ENCODE measurements at places on chromosomes 13 and 19.

DNA sequence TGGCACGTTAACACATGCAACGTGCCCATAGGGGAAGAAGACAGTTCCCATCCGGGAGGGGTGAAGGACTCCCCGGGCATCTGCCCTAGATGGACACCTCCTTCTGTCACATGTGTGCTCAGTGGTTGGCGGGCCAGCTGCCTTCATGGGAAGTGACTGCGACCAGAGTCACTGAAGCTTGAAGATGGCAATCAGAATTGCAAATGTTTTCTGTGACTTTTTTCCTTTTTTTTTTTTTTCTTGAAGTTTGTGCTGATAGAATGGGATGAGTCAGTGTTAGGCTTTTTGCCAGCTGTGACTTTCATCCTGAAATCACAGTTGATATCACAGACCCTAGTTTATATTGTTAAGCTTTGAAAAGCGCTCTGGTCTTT lies 109.2 kb upstream of the MCF2L start:
- no peak for DNase-seq

GRCh38 chr19:40358773-40359172 lies 10.3 kb downstream of the PLD3 start:
- DNase-seq: peak; percentile 62

DNA sequence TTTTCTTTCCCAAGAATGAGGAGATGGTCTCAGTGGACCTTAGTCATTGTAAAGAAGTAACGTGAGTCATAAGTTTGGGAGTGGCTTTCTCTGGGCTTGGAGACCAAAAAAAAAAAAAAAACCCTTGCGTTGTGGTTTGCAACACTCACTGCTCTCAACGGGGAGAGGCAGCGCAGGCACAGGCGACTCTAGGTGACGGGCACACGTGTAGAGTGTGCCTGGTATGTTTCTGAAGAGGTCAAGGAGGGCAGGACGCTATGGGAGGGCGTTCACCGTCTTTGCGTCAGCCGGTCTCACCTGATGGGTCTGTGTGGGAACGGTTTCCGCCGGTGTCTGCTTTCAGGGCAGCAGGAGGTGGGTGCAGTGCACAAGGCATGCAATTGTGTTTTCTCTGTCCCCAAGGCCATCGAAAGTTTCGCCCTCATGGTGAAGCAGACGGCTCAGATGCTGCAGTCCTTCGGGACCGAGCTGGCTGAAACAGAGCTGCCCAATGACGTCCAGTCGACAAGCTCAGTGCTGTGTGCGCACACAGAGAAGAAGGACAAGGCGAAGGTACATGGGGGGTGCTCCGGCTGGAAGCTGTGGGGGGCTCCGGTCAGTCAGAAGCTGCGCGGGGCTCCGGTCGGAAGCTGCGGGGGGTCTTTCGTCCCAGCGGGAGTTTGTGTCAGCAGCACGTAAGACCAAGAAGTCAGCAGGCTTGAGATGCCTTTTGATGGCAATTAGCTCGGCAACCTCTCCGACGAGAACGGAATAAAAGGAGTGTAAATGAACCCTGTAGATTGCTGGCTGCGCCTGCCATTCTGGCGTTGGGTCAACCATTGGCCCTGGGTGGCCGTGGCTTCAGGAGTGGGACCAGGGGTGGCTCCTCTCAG lies 40.8 kb upstream of the F7 start:
- no peak for DNase-seq

DNA sequence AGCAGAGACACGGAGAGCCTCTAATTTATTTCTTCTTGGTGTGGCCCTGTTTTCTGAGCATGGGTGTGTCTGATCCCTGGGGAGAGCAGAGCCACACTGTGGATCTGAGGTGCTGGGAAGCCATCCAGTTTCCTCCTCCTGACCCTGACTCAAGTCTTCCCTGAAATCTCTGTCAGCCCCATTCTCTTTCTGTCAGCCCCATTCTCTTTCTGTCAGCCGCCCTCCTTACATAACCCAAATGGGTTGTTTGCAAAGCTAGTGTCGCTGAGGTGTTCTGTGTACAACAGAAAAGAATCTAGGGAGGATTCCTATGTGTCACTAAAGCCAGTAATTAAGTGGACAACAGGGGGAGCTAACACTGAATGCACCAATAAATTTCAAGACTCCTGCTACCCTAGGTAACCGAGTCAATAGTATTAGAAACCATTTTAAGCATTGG lies 50.2 kb downstream of the LRCH1 start:
- DNase-seq: peak; percentile 31

- DNase-seq: no peak
Observed at GRCh38 chr13:90896002-90896401, 451.5 kb upstream of the MIR17HG start.

DNA sequence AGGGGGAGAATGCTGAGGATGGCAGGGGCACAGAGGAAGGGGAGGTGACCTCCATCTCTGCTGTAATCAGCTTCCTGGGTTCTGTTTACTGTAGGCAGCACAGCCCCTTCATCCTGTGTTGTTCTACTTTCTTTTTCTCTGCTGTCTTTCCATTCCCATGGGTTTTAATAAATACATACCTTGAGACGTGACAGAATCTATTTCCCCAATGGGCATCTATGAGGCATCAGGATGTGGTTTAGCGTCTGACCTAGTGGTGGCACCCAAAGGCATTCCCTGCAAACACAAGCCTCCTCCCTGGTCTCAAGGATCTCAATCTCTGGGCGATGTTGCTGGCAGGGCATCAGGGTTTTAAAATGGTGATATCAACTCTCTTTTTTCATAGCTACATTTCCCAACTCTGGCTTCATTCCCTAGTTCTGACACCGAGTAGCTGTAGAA lies 60.8 kb downstream of the ALOX5AP start:
- DNase-seq: no peak

DNA sequence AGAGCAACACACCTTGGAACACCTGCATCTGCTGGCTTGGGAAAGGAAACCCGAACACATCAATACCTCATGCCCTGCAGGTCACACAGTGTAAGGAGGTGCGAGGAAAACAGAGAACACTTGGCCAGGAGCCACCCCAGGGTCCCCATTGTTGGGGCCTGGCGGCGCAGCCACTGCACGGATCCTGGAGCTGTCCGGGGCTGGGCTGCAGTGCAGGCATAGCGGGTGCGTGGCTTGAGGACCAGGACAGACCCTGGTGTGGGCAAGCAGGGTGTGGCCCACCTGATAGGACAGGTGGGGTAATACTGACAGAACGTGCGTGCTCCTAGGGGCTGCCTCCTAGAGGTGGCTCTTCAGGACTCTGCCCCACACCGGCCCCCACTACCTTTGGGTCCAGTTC lies 16.8 kb upstream of the TMEM160 start:
- no peak for DNase-seq

DNA sequence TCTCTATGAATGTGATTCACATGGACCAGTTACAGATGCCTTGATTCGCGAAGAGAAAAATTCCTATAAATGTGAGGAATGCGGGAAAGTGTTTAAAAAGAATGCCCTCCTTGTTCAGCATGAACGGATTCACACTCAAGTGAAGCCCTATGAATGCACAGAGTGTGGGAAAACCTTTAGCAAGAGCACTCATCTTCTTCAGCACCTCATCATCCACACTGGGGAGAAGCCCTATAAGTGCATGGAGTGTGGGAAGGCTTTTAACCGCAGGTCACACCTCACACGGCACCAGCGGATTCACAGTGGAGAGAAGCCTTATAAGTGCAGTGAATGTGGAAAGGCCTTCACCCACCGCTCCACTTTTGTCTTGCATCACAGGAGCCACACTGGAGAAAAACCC lies 7.7 kb downstream of the ZNF543 start:
- no peak for DNase-seq

DNA sequence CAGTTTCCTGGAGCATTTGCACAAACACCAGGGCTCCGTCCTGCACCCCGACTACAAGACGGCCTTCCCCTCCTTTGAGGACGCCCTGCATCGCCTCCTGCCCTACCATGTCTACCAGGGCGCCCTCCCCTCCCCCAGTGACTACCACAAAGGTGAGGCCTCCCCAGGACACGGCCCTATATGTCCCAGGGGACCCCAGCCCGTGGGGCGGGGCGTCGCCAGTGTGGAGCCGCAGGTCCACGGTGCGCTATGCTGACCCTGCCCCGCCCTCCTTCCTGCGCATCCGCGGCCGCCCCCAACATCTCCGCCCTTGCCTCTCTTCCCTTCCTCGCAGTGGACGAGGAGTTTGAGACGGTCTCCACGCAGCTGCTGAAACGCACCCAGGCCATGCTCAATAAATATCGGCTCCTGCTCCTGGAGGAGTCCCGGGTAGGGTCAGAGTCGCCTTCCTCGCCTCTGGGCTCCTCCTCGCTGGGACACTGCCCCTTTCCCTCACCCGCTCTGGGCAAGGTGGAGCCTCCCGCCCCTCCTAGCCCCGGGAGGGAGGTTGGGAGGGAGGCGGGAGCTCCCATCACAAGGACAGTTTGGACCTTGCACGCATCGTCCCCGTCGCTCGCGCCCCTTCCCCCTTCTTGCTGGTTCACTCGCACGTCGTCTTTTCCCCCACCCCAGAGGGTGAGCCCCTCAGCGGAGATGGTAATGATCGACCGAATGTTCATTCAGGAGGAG lies 14.4 kb upstream of the EHD2 start:
- no peak for DNase-seq

DNA sequence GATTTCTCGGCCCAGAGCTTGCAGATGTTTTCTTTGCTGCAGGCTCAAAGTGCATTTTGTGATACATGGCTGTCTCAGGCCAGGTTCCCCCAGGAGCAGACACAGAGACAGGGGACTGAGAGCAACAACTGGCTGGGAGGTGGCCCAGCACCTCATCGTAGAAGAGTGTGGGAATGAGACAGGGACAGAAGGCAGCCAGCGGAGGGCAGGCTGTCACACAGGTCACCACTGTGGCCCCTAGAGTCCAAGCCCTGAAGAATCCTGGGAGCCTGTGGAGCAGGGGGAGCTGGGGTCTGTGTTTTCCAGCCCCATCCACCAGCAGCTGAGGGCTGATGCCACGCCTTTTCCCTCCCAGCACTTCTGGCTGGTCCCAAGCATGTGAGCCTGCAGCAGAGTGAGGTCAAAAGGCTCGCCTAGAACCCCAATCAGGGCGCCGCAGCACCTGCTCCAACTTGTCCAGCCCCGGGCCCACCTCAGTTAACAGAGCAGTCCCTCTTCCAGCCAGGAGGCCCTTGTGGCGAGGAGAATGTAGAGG lies 723.8 kb downstream of the UQCRFS1 start:
- DNase-seq: no peak

DNA sequence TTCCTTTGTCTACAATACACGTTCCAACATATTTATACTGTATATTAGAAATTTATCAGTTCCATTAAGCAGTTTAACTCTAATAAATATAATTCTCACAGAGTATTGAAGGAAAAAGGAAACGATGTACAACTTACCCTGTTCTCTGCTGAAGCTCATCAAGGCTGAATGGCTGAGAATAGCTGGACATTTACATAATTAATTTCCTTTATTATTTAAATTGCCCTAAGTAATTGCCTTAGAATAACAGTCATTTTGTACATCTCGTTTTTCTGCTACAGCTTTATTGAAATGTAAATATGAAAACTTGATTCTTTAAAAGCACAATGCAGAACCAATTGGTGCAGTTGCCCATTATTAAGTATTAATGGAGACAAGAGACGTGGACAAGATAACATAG lies 648.3 kb upstream of the ATXN8OS start:
- DNase-seq: no peak

DNA sequence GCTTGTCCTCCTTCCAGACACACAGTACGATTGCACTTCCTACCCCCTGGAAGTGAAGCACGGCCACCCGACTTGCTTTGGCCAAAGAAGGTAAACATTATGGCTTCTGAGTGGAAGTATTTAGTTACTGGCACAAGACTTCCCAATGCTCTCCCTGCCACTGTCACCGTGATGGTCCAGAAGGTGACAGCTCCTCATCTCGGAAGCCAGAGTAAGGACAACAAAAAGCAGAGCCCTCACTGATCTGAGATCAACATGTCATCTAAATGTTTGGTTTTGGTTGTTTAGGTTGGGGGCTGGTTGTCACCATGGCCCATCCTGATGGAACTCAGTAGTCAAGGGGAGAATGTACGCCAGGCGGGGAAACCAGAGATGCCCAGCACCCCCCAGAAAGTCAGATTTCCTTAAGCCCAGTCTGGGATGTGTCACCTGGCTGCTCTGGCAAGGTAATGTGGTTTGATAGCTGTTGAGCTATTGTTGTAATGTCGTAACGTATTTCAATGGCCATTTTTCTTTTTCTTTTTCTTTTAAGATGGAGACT lies 170.1 kb upstream of the ZNF536 start:
- no peak for DNase-seq

GRCh38 chr13:50025436-50025835 lies 10.2 kb downstream of the KCNRG start:
- DNase-seq: no peak

DNA sequence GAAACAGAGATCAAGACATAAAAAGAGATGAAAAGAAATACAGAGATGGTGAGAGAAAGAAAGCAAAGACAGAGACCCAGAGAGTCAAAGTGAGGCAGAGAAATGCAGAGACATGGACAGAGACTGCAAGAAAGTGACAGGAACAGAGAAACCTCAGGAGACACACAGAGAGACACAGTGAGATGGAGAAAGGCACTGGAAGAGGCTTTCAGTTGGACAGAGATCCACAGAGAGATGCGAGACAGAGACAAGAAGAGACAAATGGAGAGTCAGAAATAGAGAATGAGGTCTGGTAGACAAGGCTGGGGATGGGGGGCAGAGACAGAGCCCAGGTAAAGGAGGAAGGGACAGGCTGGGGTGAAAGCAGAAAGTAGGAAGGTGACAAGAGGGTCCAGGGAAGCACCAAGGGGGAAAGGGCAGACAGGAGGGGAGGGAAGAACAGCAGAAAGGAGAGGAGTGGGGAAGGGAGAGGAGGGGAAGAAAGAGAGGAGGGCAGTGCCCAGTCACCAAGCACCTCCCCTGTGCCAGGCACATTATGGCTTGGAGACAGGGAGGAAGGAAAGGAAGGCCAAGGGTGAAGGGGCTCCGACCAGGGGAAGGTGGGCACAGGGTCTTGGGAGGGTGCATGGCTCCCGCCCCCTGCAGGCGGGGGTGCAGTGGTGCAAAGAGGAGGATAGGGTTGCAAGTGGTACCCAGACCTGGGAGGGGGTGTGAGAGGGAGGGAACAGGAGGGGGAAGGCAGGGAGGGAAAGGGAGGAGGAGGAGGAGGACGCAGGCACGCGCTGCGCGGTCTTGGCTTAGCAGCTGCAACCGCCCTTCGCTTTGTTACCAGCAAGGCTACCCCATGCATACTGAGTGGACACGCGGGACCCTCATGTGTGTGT lies 38.4 kb downstream of the DEDD2 start:
- DNase-seq: no peak
